Gastrocnemius medialis (tissue), 4 donors: ENCODE measurements at places on chromosomes 7 and 10.

DNA sequence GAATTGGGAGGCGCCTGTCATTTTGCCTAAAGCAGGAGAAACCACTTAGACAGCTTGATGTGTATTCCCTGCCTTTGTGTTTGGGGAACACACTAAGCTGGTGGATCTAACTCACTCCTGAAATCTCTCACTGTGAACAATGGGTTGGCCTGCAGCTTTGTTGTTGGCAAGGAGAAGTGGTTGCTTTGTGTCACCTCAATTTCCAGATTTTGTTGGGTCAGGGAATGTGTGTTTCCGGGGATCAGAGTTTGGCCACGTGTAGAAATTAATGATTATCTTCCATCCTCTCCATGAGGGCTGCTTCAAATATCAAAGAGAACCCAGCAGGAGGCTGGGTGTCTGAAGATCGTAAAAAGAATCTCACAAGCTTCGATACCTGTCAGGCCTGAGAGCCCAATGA lies 27.8 kb downstream of the A1CF start:
- no peak for DNase-seq

- no peak for DNase-seq
Measured at GRCh38 chr10:25036381-25036780, 20.0 kb downstream of the THNSL1 start.

DNA sequence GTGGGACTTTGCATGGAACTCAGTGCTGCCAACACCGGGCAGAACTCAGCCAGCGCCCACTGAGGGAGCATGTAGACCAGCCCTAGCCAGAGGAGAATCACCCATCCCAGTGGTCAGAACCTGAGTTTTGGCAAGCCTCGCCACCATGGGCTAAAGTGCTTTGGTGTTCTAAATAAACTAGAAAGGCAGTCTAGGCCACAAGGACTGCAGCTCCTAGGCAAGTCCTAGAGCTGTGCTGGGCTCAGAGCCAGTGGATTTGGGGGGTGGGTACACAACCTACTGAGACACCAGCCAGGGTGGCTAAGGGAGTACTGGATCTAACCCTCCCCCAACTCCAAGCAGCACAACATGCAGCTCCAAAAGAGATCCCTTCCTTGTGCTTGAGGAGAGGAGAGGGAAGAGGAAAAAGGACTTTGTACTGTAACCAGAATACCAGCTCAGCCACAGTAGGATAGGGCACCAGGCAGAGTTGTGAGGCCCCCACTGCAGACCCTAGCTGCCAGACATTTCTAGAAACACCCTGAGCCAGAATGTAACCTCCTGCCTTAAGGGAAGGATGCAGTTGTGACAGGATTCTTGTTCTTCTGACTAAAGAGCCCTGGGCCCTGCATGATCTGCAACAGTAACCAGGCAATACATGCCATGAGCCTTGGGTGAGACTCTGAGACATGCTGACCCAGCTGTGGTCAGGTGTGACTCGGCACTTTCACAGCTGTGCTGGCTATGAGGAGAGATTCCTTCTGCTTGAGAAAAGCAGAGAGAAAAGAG lies 24.4 kb downstream of the GSDME start:
- DNase-seq: no peak

DNA sequence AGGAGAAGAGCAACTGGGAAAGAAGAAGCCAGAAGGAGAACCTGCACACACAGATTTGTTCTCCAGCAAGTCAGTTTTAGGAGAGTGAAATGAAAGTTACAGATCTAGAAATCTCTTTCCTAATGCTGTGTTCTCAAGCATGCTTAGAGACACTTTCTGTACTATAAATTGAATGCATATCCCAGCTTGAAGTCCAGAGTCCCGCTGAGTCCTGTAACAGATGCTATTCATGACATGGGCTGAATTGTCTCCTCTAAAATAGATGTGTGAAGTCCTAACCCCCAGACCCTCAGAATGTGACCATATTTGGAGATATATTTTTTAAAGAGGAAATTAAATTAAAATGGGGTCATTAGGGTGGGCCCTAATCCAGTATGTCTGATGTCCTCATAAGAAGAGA lies 46.9 kb upstream of the GJD4 start:
- DNase-seq: no peak

DNA sequence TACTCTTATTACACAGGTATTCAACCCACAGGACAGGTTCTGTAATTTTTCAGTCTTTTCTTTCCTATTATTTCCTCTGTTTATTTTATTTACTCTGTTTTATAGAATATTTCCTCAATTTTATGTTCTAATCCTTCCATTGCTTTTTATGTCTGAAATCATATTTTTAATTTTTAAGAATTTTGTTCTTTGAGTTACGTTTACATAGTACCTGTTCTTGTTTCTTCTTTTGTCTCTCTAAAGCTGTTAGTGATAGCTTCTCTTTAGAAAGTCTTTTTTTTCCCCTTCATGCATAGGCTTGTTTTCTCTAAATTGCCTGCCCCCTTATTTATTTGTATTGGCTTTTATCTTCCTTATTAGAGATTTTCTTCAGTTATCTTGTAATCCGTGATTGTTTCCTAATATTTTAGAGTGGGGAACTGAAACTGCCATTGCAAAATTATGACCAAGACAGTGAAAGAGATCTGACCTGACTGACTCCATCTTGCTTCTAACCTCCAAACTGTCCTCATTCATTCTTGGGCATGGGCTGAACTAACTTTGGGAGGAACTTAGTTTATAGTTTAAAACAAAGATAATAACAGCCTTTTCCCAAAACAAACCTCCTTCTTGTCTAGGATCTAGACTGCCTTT lies 187.6 kb downstream of the PFKFB3 start:
- DNase-seq: no peak

DNA sequence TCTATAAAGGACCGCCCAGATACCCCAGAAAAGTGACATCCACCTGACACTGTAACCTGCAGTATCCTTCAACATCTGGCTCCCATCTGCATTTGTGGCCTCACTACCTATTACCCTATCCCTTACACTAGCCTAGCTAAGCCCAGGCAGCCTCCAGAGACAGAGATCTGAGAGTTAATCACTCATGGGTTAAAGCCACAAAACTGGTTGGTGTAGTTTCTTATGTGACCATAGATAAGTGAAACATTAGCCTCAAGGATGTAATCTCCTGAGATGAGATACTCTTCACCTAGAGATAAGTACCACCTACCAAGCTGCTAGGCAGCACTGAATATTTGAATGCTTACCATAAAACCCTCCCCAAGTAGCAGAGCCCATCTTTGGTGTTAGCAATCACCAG lies 35.4 kb downstream of the CTTNBP2 start:
- no peak for DNase-seq

GRCh38 chr10:89653410-89653869 lies 8.4 kb upstream of the PANK1 start:
- no peak for DNase-seq

GRCh38 chr10:123245264-123245663 lies 91.1 kb downstream of the BUB3 start:
- DNase-seq: no peak

- no peak for DNase-seq
Measured at GRCh38 chr10:50497758-50498157, 126.0 kb downstream of the SGMS1 start.

DNA sequence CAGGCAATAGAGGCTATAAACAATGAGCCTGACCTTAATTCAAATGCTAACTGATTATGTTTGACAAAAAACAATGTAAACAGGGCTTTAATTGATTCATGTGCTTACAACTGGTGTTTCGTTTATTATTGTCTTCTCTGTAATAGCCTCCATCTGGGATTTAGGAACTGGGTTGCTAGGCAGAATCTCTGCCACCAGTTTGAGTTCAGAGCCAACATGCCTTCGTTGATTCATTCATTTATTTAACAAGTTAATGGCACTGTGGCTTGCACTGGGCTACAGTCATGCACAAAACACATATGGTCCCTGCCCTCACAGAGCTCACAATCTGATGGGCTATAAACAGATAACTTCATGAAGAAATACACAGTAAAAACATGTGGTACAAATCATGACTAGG lies 19.6 kb upstream of the CDHR3 start:
- no peak for DNase-seq

GRCh38 chr10:74585231-74586087 lies 240.9 kb upstream of the KAT6B start:
- DNase-seq: no peak

DNA sequence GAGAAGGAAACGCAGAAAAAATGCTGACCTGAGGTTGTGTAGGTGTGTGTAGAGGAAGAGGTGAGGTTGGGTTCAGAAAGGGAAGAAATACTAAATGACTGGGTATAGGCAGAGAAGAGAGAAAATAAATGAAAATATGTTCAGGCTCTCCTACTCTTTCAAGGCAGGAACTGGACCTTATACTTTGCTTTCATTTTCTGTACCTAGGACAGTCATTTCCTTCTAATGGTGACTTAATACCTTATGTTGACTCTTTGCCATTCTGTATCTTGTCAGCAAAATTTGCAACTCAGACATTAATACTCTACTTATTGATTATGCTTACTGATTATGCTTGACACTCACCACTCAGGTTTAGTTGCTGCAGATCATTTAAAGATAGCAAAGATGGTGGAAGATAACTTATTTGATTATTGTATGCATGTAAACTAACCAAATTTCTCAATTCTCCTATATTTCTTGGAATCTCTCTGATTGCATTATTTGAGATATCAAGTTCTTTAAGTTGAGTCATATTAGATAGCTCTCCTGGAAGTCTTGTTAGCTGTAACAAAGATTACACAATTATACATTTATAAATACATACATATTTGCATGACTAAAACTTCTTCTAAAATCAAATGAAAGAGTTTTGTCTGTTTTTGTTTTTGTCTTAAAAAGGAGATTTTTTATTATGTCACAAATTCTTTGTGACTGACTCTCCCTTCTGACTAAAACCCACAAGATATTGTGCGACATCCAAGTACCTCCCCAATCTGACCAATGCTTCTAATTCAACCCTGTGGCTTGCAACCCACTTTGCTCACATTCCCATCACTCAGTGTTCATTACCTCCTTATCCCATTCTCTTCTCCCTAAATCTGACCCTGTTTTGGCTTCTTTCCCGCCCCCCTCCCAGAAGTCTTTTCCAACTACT lies 20.0 kb downstream of the LRRD1 start:
- no peak for DNase-seq

GRCh38 chr7:2624293-2624886 lies 7.4 kb upstream of the TTYH3 start:
- no peak for DNase-seq

DNA sequence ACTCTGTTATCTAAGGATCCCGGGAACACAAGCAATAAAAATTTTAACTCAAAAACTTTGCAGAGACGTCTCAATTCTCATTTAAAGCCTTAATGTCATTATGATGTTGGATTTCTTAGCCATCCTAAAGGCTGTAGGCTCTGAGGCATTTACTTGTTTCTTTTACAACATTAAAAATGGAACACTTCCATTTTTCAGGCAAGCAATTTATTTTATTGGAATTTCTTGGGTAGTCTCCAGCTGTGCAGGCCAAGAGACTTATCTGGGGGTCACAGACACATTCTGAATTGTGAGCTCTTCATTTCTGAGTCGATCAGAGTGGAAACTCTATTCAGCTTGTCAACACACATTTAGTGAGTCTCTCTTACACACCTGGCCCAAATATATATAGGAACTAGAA lies 48.0 kb upstream of the KIF5B start:
- no peak for DNase-seq

DNA sequence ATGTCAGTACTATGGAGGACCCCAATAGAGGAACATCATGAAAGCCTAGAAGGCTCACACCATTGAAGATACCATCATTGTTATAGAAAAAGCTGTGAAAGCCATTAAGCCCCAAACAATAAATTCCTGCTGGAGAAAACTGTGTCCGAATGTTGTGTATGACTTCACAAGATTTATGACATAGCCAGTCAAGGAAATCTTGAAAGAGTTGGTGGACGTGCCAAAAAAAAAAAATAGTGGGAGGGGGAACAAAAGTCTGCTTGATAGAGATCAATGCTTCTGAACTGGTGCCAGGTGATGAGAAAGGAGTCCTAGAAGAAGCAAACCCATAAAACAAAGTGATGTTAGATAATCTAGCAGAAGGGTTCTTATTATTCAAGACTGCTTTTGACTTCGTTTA lies 41.2 kb downstream of the RALA start:
- DNase-seq: no peak

- no peak for DNase-seq
Measured at GRCh38 chr10:31242902-31243301, 76.1 kb upstream of the ZEB1 start.

DNA sequence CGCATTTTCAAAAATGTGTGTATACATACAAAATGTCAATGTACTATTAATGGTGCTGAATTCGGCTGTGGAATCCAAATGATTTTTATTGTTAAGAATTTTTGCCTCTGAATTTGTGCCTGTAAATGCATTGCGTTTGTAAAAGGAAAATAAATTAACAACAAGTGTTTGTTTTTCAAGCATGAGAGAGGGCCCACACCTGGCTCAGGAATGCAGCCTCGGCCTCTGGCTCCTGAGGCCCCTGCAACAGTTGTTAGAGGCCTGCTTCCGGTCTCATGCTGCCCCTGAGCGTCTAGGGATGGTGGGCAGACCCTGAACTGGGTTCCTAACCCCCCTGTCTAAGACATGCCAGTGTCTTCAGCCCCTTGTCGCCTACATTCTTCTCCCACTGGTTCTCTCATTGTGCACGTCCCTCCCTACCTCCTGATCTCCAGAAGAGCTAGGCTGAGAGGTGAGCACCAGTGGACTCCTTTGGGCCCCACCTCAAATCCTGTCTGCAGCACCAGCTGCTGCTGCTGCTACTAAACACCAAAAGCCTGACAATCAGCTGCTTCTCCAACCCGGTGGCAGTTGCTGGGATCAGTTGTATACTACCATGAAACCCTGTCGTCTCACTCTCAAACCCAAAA lies 1.9 kb upstream of the BTBD16 start:
- DNase-seq: peak; percentile 3

GRCh38 chr7:35584990-35585389 lies 109.9 kb downstream of the HERPUD2 start:
- no peak for DNase-seq

DNA sequence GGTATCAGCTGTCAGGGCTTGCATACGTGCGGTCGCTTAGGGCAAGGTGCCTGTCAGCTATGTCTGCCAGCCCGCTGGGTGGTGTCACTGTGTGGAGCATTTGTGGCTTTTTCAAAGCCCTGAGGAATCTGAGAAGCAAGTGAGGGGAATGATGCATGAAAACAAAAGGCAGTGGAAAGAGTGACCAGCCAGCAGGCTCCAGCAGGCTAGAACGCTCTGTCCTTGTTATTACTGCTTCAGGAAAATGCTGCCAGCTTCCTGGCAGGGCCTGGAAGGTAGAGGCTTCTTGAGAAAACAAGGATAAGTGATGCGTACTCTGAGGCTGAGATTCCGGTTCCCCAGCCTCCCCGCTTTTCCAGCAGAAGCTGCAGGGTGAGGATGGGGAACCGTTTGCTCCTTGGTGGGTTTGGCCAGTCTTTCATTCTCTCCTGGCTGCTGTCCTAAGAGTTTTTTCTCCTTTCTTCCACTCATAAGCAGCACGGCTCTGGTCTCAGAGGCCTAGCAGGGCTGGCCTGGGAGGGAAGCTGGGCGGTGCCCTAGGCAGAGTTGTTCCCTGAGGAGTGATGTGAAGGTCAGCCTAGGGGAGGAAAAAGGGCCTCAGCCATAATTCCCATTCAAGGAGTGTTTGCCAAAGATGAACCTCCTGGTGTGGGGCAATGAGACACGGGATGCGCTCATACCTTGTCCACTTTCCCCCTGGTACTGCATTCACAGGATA lies 42.8 kb upstream of the MKLN1 start:
- peak; percentile 93 for DNase-seq

- DNase-seq: no peak
Measured at GRCh38 chr7:90413185-90413528, 9.9 kb downstream of the CLDN12 start.
